Stimulated activated naive CD8-positive, alpha-beta T cell treated with anti-CD3 and anti-CD28 coated beads, Interleukin-15, amount 100 ng/mL, for 72 hours (primary cell): ENCODE measurements at places on chromosomes 16 and 17.
A peak's percentile ranks its signal among the peaks of the same experiment; 100 is the strongest.

DNA sequence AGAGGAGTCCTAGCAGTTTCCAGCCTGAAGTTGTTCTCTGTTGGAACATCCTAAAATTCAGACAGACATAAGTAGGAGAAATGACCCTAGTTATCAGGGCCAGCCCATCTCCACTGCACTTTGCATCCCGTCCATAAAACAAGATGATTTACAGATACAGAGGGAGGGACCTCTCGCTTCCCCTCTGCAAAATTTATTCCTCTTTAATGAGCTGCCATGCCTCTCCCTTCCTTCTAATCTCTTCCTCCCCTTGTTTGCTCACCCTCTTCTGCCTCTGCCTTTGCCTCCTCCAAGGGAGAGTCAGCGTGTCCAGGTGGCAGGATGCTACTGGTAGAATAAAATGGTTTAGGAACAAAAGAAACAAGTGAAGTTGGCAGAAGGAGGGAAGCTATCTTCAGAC, 351.3 kb downstream of the SOX9 start:
- no peak for DNase-seq

- no peak for DNase-seq
These were observed 51.4 kb upstream of the ARHGAP44 start for GRCh38 chr17:12737740-12738469.

DNA sequence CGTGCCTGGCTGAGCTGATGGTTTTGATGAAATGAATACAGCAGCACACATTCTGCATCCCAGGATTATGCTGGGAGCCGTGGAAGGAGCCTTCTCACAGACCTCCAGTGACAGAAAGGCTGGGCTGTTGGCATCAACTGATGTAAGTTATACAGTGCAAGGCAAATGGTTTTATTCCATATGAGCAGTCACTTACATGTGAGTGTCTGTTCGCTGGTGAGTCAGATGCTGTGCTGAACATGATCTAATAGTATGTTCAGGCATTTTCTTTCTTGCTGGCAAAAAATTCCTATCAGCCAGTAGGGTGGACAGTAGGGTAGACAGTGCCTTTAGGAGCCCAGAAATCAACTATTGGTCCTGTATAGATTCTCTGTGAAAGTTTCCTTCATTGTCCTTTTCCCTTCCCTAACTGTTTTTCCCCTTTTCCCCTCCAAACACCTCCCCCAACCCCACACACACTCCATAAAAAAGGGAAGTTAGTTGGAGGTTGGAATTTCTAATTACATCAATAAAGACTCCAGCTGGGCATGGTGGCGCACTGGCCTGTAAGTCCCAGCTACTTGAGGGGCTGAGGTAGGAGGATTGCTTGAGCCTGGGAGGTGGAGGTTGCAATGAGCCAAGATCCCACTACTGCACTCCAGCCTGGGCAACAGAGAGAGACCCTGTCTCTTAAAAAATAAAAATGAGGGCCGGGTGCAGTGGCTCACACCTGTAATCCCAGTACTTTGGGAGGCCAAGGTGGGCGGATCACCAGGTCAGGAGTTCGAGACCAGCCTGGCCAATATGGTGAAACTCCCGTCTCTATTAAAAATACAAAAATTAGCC, 36.2 kb downstream of the LDHD start:
- DNase-seq = no peak

DNA sequence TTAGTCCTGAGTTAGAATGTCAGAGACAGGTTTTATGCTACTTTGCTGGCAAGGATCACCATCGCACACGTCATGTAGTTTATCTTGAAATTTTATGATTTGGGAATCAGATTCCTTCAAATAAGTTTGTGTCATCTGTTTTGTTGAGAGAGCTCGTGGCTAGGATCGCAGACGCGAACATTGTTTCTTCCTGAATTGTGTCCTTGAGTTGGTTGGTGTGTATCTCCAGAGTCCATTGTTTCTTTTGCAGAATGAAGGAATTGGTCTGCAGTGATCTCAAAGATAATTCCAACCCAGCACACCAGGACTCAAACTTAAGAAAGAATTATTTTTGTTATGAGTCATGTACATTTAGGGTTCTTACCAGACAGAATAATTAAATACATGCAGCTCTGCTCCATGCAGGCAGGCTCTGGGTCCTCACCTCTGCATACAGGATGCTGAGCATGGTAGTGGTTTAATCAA, 51.6 kb downstream of the PRKCA start:
- no peak for DNase-seq

- DNase-seq = no peak
These were observed 13.0 kb downstream of the CETP start for GRCh38 chr16:56974549-56975300.

DNA sequence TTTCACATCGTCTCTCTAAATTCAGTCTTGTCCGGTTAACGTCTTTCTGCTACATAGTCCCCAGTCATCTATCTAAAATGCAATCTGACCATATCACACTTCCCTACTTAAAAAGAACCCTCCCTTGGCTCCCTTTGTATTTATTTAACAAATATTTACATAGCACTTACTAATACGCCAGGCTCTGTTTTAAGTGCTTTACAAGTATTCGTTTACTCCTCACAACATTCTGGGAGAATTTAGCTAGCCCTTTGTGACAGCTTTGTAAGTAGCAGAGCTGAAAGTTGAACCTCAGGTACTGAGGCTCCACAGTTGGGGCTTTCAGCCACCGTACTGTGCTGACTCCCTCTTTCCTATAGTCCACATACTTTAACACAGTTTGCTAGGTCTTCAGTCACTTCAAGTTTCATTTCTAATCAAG, 9.2 kb downstream of the PAFAH1B1 start:
- DNase-seq = no peak

DNA sequence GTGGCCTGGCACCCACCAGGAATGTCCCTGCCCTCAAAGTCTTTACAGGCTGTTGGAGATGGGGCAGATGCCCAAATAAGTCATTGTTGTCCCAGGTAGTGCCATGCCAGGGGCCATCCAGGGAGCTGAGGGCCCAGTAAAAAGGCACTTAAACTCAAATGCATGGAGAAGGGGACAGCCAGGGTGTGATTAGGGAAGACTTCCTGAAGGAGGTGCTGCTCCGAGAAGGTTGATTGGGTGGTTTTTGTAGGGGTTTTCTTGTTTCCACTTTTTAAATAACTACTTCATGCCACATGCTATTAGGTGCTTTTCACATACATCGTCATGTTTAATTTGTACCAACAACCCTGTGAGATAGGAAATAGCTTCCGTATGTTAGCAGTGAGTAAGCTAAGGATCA, 66.9 kb downstream of the RAI1 start:
- DNase-seq = no peak

DNA sequence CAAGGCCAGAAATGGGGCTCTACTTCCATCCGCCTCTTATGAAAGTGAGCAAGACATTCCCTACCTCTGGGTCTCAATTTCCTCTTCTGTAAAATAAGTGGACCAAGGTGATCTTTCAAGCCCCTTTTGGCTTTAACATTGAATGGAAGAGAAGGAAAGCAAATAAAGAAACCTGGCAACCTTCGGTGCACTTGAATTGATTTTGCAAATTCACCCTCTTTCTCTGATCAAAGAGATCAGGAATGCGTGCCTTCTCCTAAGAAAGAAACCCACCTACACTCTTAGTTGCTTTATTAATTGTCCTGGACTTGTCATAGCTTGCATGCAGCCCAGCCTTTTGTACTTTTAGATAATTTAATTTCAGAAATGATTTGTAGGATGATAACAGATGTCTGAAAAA, 3.0 kb downstream of the MSI2 start:
- DNase-seq = no peak

DNA sequence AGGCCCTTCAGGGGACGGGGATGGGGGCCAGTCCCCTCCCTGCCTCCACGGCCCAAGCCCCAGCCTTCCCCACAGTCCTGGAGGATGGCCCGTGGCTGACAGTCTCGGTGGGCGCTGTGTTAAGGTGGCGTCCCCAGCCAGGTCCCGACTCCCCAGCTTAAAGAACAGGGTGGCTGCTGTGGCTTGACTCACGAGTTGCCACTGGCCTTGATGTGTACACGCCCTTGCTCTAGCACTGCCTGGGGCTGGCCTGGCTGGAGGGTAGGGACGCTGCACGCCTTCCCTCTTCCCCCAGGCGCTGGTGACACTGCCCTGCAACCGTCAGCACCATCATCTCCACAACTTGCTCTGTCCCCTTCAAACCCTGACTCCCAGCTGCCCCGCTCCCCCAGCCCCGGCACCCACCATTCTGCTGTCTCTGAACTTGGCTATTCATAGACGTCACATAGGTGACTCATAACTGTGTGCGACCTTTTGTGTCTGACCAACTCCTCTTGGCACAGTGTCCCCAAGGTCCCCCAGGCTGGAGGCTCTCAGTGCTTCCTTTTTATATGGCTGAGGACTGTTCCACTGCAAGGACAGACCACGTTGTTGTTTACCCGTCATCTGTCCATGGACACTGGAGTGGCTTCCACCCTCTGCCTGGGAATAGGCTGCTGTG, 6.3 kb downstream of the GNPTG start:
- no peak for DNase-seq

- DNase-seq = peak; percentile 33
These were observed 714 bp downstream of the SPATA33 start for GRCh38 chr16:89658221-89658879.

- no peak for DNase-seq
These were observed 409.8 kb downstream of the CDH11 start for GRCh38 chr16:64712026-64712425.

GRCh38 chr17:5874486-5874885, 195.7 kb upstream of the WSCD1 start:
- no peak for DNase-seq

DNA sequence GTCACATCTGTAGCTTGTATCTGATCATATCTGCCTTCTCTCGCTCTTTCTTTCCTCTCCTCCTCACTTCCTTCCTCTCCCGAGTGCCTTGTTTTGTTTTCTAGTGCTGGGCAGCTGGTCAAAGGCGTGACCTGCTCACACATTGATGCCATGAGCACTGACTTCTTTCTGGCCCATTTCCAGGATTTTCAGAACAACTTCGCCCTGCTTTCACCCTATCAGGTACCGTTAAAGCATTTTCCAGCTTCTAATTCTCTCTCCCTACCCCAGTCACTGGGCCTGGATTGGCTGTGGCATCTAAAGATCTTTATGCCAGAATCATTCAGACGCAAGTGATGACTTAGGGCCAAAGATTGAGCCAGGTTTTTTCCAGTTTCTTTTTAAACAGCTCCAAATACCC, 55.5 kb downstream of the OTOA start:
- no peak for DNase-seq

DNA sequence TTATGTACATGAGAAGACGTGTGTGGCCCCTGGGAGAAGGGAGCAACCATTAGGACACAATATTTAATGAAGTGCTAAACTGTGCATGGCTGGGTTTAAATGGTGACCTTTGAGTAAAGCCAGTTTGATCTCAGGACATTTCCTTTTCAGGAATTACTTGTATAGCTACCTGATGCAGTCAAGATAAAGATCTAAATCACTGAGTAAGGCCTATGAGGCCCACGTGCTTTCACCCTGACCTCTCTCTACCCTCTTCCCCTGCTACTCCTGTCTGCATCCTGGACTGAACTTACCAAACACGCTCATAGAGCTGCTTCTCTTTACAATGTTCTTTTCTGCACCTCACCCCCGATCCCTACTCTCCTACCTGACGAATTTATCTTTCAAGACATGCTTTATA, 98.9 kb downstream of the GRIN2A start:
- no peak for DNase-seq

GRCh38 chr16:49617016-49617629, 238.8 kb downstream of the ZNF423 start:
- peak; percentile 2 for DNase-seq

- no peak for DNase-seq
These were observed 5.3 kb downstream of the MAF start for GRCh38 chr16:79595231-79595641.

- DNase-seq = no peak
These were observed 57.2 kb downstream of the SOCS1 start for GRCh38 chr16:11198828-11199227.

- no peak for DNase-seq
These were observed 13.5 kb downstream of the SCO1 start for GRCh38 chr17:10683853-10684252.

DNA sequence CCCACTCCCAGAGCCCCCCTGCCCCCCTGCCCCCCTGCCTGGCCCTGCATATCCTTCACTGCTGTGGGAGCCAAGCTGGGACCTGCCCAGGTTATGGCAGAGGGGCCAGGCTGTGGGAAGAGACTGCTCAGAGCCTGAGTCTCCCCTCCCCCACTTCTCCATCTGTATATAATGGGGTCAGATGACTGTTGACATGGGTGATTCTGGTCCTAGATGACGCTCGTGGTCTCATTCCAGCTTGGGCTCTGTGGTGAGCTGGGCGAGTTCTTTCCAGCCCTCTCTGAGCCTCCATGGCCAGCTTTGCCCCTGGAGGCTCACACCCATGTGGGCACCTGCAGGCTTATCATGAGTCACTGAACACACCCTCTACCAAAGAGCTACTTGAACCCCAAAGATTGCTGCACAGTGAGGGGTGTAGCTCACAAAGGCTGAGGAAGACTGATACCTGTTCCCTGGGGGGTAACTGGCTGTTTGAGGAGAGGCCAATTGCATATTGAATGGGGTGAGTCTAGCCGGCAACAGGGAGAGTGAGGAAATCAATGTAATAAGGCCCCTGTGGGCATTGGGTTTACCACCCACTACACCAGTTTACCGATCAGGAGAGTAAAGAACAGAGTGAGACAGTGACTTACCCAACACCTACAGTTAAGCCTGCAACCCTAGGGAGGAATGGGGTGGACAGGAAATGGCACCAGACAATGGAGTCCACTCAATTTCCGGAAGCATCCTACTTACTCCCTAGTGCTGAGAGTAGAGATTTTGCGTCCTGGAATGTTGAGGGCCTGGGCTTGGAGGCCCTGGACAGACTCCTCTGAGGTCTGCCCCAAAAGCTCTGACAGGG, 4.2 kb upstream of the SREBF1 start:
- no peak for DNase-seq

DNA sequence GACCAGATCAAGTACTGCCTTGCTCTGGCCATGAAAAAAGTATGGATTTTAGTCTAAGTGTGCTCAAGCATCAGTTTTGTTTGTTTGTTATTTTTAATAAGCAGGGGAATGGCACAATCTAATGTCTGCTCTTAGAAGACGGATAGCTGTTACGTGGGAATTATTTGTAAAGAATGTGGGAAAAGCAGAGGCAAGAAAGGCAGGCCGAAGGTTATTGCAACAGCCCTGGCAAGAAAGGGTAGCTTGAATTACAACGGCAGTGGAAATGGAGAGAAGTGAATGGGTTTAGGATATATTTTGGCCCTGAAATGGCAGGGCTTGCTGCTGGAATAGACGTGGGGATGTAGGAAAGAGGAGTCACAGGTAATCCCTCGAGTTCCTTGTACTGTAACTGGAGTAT, 987 bp upstream of the HASPIN start:
- DNase-seq = no peak

- DNase-seq = no peak
These were observed 20.4 kb upstream of the CIBAR2 start for GRCh38 chr16:85132456-85133289.

DNA sequence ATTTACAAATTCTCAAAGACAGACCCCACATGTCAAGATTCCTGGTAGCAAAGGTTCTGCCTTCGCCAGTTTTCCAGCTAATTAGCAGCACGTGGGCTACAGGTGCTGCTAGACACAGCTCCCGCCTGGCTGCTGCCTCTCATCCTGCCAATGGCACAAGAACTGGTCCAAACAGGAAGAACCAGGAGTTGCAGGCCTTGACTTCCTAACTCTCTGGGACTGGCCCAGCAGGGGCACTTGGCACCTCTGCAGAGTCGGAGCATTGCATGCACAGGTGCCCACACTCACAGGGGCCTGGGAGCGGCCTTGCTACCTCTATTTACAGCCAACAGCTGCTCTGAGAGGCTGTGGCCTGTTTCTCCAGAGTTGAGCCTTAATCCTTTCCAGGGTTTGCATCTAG, 39.6 kb downstream of the TK2 start:
- DNase-seq = no peak
